ENCODE measurements at places on chromosomes 6 and 20. TPM values are rescaled to one million over a fixed set of nuclear protein-coding genes. Genes with fewer than 3 reads are reported as not detected.

SOX12 gene
- total RNA-seq = 3.4 TPM

SAMD10 gene
- 0.62 TPM for total RNA-seq

GRCh38 chr6:117555882-117556498 is 46.3 kb downstream of the GOPC start:
- ATAC-seq = peak; percentile 41

- no peak for ATAC-seq
These were observed 81.5 kb downstream of the RREB1 start for GRCh38 chr6:7189101-7189758.

- ATAC-seq = peak; percentile 0
These were observed 828 bp downstream of the TP53RK start for GRCh38 chr20:46688151-46689081.

PLA2G7 gene
- not detected for total RNA-seq

FOXS1 gene
- not detected for total RNA-seq

DNA sequence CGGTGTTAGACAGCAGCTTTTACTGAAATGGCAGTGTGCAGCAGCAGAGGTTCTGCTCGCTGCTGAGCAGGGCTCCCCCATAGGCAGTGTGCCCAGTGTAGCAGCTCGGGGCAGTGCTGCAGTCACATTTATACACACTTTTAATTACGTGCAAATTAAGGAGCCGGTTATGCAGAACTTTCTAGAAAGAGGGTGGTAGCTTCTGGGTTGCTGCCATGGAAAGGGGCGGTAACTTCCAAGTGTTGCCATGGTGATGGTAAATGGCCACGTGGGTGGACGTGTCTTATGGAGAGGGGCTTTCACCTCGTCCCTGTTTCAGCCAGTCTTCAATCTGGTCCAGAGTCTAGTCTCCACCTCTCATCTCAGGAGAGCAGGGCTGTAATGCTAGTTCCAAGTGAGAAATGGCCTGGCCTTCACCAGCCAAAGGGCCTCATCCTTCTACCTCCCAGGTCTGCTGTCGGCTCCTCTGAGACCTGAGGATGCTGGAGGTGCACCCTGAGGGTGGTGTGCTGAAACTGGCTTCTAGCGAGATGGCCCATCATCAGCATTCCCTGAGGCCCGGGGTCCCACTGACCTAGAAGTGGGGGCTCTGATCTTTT is 180.5 kb upstream of the PMEPA1 start:
- ATAC-seq = no peak

TMEM151B gene
- 0.69 TPM for total RNA-seq

OR12D3 gene
- not detected for total RNA-seq

DNA sequence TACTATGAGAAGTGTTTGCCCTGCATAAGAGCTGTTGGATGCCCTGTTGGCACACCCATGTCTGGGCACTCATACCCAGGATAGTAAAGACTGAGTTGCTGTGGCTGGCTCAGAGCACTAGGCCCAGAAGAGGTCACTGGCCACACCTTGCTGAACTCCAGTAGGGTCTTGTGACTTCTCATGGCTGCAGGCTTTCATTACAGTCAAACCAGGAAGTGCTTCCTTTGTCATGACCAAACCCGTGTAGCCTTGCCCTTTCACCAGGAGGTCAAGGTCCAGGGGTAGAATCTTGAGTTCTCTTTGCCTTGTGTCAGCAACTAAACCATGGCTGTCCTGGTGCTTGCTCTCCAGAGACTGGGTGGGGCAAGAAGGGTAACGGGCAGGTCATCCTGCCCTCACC is 49.5 kb downstream of the CD164 start:
- no peak for ATAC-seq

DNA sequence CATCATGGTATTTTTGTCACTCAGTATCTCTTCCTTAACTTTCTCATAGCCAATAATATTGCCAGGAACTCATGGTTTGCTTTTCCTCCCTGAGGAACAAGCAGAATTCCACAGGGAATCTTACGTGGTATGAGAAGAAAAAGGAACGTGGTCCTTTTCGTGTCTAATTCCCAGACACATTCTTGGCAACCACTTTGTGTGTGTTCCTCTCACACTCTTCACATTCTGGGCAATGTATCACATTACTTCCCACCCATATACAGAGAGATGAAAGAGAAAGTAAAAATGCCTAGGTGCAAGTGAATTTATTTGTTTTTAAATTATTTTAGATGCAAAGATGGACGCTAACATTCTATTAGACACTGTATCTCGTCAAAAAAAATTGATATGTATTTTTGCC is 102.7 kb downstream of the PTPRK start:
- peak; percentile 48 for ATAC-seq

OLIG3 gene
- total RNA-seq = not detected

- ATAC-seq = no peak
These were observed 1348.5 kb downstream of the GRIK2 start for GRCh38 chr6:102742028-102742427.

DNA sequence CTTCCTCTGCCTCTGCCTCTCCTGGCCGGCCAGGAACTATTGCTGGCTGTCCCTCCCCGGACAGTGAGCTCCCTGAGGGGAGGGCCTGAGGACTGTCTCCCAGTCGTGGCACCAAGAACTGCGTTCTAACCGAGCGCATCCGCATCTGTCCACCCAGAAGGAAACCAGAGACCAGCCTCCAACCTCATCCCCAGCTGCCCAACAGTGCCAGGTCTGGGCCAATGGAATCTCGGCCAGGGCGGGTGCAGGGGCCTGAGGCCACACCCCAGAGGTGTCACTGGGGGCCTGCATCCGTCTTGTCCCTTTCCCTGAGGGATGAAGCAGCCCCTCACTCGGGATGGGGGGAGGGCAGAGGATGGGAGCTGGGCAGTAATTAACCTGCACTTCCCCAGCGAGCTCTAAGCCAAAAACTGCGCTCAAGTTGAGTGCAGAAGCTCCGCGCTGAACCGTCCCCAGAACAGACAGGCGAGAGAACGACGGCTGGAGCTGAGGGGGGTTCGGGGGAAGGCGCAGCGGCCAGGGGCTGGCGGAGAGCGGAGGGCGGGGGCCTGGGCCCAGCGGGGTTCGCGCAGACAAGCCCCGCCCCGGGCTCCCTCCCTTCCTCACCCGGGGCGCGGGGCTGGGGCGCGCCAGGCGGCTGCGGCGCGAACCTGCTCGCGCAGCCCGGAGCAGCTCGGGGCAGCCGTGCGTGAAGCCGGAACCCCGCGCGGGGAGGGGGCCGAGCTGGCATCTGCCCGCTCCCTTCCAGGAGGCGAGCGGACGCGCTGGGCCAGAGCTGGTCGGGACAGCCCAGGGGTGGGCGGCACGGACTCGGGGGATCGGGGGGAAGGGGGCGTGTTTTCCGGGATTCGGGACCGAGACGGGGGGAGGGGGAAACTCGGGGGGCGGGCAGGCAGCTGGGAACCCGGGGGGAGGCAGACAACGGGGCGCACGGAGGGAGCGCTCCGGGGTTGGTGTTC is 1.4 kb downstream of the TFEB start:
- peak; percentile 71 for ATAC-seq

PRSS35 gene
- total RNA-seq = 0.46 TPM

- ATAC-seq = no peak
These were observed 21.8 kb upstream of the AHI1 start for GRCh38 chr6:135519348-135519747.

DAAM2 gene
- 254 TPM for total RNA-seq

DNA sequence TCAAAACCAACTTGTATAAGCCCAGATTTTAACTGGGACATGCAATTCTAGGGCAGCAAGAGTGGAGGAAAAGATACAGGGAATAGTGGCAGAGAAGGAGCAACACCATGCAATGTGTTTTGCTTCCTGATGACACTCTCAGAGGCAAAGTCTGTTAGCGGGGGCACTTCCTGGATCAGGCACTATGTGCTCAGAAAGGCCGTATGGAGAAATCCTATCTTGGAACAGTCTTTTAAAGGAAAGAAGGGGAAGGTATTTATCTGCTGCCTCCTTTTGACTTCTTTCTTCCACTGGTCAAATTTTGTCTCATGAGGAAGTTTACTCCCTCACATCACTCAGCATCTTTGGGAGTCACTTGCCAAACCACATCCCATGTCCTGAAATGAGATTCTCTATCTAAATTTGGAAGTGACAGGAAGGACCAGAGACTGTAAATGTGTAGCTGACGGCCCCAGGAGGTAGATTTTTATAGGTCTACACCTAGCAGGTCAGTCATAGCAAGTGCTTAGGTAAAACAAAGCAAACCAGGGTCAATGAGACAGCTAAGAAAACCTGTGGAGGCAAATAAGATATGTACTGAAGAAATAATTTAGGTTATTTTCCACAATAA is 91.7 kb upstream of the ELOVL5 start:
- ATAC-seq = no peak

GRCh38 chr20:41734506-41734945 is 116.3 kb upstream of the CHD6 start:
- no peak for ATAC-seq

SUMO4 gene
- not detected for total RNA-seq

- ATAC-seq = no peak
These were observed 59.8 kb upstream of the HIVEP1 start for GRCh38 chr6:11952316-11952715.

DNA sequence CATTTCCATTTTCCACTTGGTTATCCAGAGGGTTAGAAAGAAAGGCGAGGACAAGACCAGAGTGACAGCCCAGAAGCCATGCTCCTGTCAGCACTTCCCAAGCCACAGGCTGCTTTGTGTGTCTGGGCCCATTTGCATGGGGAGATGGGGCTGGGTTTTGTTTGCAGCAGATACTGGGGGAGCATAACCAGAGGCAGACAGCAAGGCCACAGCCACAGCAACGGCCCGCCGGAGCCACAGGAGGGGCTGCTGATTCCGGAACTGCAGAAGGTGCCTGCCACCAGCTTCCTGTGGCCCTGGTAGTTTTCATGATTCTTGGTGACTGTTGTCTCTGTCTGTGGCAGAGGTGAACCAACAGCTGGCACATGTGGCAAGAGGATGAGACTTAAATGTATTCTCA is 106.6 kb downstream of the DLL1 start:
- ATAC-seq = no peak

GRCh38 chr6:41174610-41175009 is 11.7 kb upstream of the TREM2 start:
- no peak for ATAC-seq

HAO1 gene
- not detected for total RNA-seq

GRCh38 chr6:90678049-90678779 is 91.3 kb upstream of the MAP3K7 start:
- no peak for ATAC-seq

DNA sequence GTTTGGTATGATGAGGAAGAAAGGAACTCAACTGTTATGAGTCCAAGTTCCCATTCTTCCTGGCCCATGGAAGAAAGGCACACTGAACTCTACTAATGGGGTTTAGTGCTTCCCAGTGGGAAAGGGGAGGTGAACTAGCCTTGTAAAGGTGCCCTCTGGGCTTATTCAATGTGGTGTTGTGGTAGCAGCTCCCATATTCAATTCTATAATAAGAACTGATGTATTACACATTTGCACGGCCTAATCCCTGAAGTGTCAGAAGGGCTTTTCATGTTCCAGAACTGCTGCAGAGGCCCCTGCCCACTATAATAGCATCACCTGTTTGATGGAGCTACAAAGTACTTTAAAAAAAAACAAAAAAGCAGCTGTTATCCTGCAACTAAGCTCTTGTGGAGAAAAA is 17.1 kb downstream of the PRKN start:
- no peak for ATAC-seq

- peak; percentile 77 for ATAC-seq
These were observed 9.6 kb upstream of the PKIG start for GRCh38 chr20:44572551-44573500.

GRCh38 chr20:16257021-16257420 is 316.2 kb downstream of the KIF16B start:
- no peak for ATAC-seq

GRCh38 chr6:87965806-87966205 is 81.8 kb upstream of the SPACA1 start:
- ATAC-seq = no peak

GRCh38 chr20:54291339-54292010 is 83.6 kb downstream of the PFDN4 start:
- no peak for ATAC-seq

GRCh38 chr6:51266604-51267003 is 447.9 kb downstream of the TFAP2B start:
- ATAC-seq = no peak

MACROD2 gene
- total RNA-seq = 12.1 TPM

DNA sequence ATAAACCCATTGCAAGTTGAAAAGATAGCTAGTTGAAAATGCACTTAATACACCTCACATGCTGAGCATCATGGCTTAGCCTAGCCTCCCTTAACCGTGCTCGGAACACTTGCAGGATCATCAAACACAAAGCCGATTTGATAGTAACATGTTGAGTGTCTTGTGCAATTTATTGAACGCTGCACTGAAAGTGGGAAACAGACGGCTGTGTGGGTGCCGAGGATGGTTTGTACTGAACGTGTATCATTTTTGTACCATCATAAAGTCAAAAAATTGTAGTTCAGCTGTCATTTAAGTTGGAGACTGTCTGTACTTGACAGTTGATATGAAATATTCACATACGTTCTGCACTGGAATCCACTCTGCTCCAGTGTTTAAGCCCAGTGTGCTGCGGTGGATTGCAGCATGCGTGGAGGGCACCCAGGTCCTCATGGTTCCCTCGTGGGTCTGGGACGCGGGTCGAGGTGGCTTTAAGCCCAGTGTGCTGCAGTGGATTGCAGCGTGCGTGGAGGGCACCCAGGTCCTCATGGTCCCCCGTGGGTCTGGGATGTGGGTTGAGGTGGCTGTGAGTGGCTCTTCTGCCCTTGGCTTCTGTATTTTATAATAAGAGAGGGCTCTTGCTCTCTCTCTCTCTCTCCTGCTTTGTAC is 77.0 kb downstream of the CDH4 start:
- ATAC-seq = no peak

- ATAC-seq = no peak
These were observed 707.9 kb downstream of the RFPL4B start for GRCh38 chr6:113055061-113055460.

Measured in gastroesophageal sphincter (tissue), 4 donors.